ELR (cell line): ENCODE measurements at places on chromosomes 2 and 18.

- no peak for DNase-seq
Observed at GRCh38 chr2:222391743-222392285, 32.5 kb upstream of the SGPP2 start.

DNA sequence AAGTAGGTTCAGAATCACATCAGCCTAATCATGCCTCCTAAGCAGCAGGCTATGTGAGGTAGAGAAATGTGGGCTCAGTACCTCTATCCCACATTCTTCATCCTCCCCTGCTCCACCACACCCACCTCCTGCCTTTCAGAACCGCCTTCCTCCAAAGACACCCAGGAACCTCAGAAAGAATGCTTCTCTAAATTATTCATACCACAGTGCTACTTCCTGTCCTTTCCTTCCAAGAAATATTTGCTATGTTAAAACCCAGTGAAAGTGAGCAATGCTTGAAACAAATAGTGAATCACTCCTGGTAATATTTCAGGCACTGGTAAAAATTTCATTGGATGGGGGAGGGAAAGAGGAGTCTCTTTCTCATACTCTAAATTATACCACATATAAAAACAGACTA lies 24.0 kb upstream of the CREB1 start:
- peak; percentile 96 for DNase-seq

DNA sequence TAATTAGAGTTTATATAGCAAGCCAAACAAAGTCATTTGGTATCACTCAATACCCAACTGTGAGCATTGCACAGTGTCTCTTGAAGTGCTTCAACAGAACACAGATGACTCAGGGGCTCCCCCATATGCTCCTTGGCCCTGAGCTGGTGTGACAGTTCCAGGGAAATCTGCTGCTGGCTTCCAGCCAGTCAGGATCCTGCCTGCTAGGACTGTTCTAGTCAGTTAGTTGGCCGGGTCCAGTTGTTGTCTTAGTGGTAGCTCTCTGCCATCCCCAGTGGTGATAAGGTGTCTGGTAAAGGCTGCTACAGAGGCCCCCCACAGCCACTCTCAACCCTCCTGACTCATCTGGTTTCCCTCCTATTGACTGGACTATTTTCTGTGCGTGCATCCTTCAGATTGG lies 100.3 kb downstream of the IRS1 start:
- peak; percentile 52 for DNase-seq

GRCh38 chr2:26086155-26086637 lies 52.3 kb downstream of the RAB10 start:
- DNase-seq, result peak; percentile 87

- DNase-seq, result no peak
Observed at GRCh38 chr18:27130065-27130630, 55.0 kb downstream of the CHST9 start.

DNA sequence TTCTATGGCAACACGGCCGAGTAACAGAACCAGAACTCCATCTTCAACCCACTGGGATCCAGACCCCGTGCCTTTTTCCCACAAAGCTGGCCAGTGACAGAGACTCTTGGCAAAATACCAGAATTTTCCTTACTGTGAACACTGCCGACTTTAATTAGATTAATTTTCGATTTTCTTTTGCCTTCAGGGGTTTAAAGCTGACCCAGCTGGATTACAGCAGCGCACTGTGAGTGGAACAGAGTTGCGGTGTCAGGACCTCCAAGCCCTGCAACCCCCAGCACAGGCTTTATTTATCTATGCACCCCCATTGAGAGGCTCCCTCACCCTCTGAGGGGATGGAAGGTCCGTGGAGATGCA lies 36.4 kb downstream of the CTIF start:
- no peak for DNase-seq

DNA sequence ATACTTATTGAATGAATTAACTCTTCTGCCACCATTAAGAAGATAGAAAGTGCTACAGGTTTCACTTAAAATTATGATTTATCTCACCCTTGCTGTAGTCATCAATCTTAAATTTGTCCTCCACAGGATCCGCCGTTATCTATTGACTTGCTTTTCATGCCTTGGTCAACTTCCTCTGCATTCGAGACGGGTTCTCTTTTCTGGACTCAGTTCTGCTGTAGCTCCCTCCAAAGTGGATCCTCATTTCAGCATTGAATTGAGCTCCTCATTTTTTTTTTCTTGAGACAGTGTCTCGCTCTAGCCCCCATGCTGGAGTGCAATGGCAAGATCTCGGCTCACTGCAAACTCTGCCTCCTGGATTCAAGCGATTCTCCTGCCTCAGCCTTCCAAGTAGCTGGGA lies 27.6 kb downstream of the INPP5D start:
- no peak for DNase-seq

- DNase-seq, result no peak
Observed at GRCh38 chr2:78768016-78768415, 257.5 kb upstream of the REG3G start.

GRCh38 chr2:222105046-222105445 lies 193.8 kb downstream of the PAX3 start:
- DNase-seq, result peak; percentile 33

GRCh38 chr2:8416849-8417832 lies 264.7 kb upstream of the ID2 start:
- no peak for DNase-seq

DNA sequence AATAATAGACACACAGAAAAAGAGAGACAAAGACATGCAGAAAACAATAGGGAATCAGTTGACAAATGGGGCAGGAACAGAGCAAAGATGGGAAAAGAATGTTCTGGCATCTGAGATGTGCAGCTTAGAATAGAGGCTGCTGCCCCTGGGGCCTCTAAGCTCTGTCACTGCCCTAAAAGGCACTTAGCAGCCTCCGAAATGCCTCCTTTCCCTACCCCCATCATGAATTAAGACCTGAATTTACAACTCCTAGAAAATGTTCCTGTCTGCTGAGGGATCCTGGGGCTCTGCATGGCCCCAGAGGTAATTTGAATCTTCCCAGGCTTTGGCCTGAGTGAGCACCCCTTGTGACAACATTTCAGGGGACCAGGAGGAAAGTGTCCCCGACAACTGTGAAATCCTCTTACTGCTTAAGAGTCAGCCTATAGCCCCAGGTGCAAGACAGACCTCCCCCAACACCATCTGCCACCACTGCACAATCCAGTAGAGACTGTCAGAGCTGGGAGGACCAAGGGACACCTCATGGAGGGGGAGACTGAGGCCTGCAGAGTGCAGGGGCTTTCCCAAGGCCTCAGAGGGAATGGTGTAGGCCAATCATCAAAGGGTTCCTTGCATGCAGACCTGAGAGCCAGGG lies 24.8 kb downstream of the MRPL35 start:
- no peak for DNase-seq

GRCh38 chr2:38658613-38659012 lies 7.3 kb upstream of the GALM start:
- DNase-seq, result no peak

GRCh38 chr2:113157118-113157896 lies 16.5 kb upstream of the PSD4 start:
- DNase-seq, result peak; percentile 35

DNA sequence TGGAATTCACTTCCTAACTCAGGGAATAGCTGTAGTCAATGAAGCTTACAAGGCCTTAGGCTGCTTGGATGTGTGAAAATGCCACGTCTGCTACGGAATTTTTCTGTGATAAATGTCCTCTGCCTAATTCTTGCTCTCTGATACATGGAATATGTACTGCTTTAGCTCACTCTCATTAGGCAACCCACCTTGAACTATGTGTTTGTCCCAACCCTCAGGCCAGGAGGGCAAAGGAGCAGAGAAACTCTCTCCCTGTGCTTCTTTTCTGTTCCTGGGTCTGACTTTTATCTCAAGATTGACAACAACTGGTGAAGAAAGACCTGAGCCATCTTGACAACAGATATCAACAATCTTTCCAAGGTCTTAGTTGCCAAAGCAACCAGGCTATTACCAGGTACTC lies 143.9 kb downstream of the GCA start:
- no peak for DNase-seq

DNA sequence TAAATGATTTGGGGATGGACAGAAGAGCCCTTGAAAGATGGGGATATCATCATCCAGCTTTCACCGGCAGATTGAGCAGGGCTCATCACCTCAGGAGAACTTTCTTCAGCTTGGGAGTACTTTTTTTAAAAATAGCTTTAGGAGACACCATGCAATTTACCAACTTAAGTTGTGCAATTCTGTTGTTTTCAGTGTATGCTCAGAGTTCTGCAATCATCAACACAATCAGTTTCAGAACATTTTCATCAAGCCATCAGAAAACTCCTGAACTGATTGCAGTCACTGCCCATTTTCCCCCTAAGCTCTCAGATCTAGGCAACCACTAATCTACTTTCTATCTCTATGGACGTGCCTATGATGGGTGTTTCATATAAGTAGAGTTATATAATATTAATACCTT lies 117.7 kb downstream of the CRIM1 start:
- DNase-seq, result no peak

DNA sequence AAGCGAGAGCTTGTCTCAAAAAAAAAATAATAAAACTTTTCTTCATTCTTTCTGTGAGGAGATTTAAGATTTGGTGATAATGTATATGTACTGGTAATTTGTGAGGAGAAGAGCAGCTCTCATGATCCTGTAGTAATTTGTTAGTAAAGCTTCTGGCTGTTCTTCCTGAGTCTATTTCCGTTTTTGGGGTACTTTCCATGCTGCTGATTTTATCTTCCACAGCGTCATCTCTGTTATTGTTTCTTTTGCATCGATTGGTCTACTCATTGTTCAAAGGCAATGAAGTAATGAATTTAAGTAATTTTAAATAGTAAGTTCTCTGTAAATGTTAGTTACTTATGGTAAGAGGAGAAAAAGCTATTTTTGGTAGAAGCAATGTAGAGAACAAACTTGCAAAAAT lies 12.0 kb downstream of the NDUFAF7 start:
- DNase-seq, result no peak

DNA sequence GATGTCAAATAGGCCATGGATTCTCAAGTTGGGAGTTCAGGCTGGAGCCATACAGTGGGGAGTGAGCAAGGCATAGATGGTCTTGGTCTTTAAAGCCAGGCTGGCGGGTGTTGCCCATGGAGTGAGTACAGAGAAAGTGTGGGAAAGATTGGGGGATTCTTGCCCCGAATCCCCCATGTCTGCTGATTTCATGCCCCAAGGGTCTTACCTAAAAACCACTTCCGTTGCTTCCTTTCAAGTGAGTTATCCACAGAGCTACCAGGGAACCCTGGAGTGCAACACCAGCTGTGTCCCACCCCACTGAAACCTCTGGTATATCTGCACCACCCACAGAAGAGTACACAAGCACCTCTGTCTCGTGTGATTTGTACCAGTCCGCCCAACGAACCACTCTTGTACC lies 31.4 kb downstream of the FHOD3 start:
- no peak for DNase-seq

GRCh38 chr18:24086082-24086481 lies 52.8 kb upstream of the CABYR start:
- no peak for DNase-seq

DNA sequence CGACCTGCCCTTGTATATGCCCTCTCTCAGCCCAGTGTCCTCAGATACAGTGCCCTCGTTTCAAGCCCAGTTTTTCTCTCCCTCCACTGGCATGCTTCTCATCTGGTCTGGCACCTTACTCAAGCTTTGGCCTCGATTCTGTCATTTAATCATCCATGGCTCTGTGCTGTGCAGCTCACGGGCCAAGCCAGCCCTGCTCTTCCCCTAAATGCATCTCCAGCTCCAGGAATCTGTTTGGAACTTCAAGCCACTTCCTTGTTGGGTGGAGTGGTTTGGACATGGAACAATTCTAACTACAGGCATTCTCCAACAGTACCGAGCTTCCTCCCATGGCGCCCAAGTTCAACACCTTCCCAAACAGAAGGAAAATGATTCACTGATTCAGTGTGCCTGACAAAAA lies 76.7 kb upstream of the ZNF397 start:
- DNase-seq, result no peak

- DNase-seq, result no peak
Observed at GRCh38 chr2:59887366-59887765, 666.1 kb downstream of the BCL11A start.

DNA sequence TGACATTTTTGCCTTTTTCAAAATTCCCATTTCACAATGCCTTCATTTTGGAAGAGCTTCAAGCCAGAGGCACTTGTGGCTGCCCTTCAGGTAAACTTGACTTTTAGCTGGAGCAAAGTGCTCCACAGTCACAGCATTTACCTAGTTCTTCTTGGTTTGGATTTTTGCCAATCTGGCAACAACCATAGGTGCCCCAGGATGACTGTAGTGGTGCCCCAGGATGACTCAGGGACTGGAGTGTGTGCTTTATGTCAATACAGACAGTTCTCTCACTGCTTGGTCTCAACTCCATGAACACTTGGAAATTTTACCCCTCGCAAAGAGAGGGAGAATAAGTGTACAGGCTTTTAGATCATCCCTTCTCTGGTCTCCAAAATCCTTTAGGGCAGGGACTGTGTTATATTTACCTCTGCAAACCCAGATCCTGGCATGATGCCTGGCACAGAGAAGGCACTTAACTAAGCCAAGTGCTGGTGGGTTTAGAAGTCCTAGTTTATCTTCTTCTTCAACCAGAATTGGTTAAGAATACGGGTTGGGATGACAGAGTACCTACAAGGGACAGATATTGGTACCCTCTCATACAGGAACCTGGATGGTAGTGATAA lies 15.3 kb upstream of the PTPN4 start:
- DNase-seq, result peak; percentile 50

- DNase-seq, result peak; percentile 75
Observed at GRCh38 chr18:48328473-48329210, 80.5 kb downstream of the ZBTB7C start.

- DNase-seq, result no peak
Observed at GRCh38 chr2:43040084-43040854, 186.1 kb downstream of the ZFP36L2 start.

GRCh38 chr2:174667250-174667860 lies 69.8 kb upstream of the WIPF1 start:
- no peak for DNase-seq

DNA sequence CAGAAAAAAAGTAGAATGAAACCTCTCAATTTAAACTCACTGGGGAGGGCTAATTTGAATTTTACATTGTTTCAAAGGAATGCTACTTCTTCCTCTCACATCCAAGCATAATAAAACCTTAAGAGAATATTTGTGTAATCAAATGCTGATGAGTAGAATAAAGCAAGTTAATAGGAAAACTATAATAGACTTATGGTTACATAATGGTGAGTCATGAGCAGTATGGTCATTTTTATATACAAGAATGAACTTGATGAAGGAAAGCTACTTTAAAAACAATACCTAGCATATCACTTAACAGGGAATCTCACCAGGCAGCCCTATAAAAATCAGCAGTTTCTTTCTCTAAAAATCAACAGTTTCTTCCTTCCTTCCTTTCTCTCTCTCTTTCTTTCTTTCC lies 80.3 kb downstream of the VSNL1 start:
- DNase-seq, result peak; percentile 58

DNA sequence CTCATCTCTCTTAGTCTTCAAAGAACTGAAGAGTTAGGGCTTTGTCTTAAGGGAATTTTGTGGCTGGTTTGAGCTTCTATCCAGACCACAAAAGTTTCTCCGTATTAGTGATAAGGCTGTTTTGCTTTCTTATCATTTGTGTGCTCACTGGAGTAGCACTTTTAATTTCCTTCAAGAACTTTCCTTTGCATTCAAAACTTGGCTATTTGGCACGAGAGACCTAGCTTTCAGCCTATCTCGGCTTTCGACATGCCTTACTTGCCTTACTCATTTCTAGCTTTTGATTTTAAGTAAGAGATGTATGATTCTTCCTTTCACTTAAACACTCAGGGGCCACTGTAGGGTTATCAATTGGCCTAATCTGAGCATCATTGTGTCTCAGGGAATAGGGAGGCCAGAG lies 29.9 kb downstream of the HDHD2 start:
- DNase-seq, result no peak

- DNase-seq, result no peak
Observed at GRCh38 chr2:1645761-1646476, 98.4 kb downstream of the PXDN start.

GRCh38 chr18:46567196-46567595 lies 89.8 kb downstream of the LOXHD1 start:
- DNase-seq, result no peak
